ENCODE measurements at places on chromosomes 3 and 15. TPM values are rescaled to one million over a fixed set of nuclear protein-coding genes. Genes with fewer than 3 reads are reported as not detected.

GRCh38 chr15:81666839-81667238 lies 292.8 kb upstream of the TMC3 start:
- H3K27ac ChIP-seq, result no peak overlapping the region
- no peak overlapping the region for H3K4me3 ChIP-seq
- H3K27me3 ChIP-seq, result no peaks in the 10 kb centered on the region
- DNase-seq, result no peak

GRCh38 chr15:95550702-95551101 lies 779.8 kb upstream of the NR2F2 start:
- H3K27me3 ChIP-seq, result no peaks in the 10 kb centered on the region
- no peaks in the 10 kb centered on the region for H3K4me1 ChIP-seq
- no peak for DNase-seq
- no peak overlapping the region for H3K4me3 ChIP-seq
- H3K27ac ChIP-seq, result no peak overlapping the region

DNA sequence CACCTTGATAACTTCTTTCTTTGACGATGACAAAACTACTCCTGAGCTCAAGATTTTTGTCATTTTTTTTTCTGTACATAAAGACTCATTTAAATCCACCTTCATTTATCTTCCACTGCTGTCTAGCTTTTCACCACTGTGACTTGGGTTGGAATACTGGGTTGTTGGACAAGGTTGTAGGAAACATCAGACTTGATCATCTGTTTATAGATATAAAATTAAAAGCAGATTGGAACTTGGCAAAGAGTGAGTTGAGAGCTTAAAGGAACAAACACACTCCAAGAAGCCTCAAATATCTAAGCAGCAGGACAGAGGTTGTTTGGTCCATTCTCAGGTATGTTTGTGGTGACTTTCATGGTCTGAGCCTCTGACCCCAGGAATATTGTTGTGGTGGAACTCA lies 141.7 kb upstream of the NDN start:
- H3K27ac ChIP-seq, result no peak overlapping the region
- H3K4me1 ChIP-seq, result no peaks in the 10 kb centered on the region
- no peak overlapping the region for H3K4me3 ChIP-seq
- DNase-seq, result no peak
- H3K36me3 ChIP-seq, result no peaks in the 10 kb centered on the region

DNA sequence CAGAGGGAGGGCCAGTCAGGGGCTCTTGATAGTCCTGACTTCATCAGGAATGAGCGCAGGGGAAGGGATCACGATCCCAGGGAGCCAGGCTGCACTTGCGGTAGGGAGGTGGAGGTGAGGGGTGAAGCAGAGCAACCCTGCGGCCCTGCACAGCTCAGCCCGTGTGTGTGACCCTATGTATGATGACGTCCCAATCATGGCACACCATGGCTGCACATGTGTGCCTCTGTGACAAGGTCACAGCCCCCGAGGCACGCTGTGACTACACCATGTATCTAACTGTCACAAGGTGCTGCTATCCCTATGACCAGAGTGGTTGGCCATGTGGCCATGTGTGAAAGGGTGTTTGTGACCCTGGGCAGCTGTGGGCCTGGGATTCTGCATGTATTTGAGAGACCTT lies 13.3 kb upstream of the ALAS1 start:
- no peak overlapping the region for H3K4me3 ChIP-seq
- H3K27ac ChIP-seq, result no peak overlapping the region
- peaks cover 6% of the 10 kb centered on the region for H3K27me3 ChIP-seq
- DNase-seq, result no peak
- peaks cover 29% of the 10 kb centered on the region for H3K4me1 ChIP-seq

GRCh38 chr3:194857469-194858113 lies 171.9 kb downstream of the FAM43A start:
- no peaks in the 10 kb centered on the region for H3K36me3 ChIP-seq
- H3K27me3 ChIP-seq, result peaks cover 2% of the 10 kb centered on the region
- no peak overlapping the region for H3K4me3 ChIP-seq
- no peaks in the 10 kb centered on the region for H3K4me1 ChIP-seq
- no peak for DNase-seq

- peaks cover 12% of the 10 kb centered on the region for H3K4me1 ChIP-seq
- H3K36me3 ChIP-seq, result no peaks in the 10 kb centered on the region
- no peak overlapping the region for H3K4me3 ChIP-seq
- DNase-seq, result no peak
- H3K27ac ChIP-seq, result no peak overlapping the region
These were observed 62.7 kb upstream of the BNIP2 start for GRCh38 chr15:59751552-59752413.

DNA sequence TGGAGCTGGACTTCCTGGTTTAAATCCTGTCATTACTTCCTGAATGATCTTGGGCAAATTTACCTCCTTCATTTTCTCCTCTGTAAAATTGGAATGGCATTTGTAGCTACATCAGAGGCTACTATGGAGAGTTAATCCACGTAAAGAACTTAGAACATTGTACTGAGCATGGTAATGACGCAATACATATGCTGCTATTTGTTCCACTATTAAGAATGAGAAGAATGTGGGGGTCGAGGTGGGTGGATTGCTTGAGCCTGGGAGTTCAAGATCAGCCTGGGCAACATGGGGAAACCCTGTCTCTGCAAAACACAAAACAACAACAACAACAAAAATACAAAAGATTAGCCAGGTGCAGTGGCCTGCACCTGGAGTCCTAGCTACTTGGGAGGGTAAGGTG lies 250.6 kb downstream of the RYR3 start:
- no peak for DNase-seq
- H3K4me3 ChIP-seq, result no peak overlapping the region
- no peak overlapping the region for H3K27ac ChIP-seq
- H3K36me3 ChIP-seq, result no peaks in the 10 kb centered on the region

DNA sequence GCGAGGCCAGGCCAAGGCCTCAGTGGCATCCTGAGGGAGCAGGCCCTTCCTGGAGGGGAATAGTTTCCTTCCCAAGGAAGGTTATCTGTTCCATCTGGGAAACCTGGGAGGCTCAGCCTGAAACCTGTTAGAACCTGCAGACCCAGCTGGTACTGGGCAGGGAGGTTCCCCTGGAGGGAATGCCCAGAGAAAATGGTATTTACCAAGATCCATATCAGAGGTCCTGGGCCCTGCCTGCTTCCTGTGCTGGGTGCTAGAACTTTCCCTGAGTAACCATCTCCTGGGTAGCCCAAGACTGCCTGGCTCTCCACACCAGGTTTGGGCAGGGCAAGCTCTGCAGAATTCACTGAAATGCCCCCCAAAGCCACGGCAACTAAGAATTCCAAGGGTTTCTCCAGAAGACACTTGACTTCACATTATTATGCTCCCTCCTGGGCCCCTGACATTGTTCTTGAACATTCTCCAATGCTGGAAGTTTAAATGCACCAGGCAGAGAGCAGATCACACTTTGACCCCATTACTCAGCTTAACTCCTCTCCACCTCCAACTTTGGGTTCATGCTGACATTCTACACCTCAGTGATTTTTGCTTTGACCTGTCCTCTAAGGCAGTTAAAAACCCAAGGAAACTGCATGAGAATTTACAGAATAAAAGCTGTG lies 2.0 kb downstream of the CA12 start:
- H3K36me3 ChIP-seq, result no peaks in the 10 kb centered on the region
- DNase-seq, result no peak
- no peak overlapping the region for H3K27ac ChIP-seq
- peaks cover 38% of the 10 kb centered on the region for H3K4me1 ChIP-seq

GRCh38 chr3:25711090-25711489 lies 46.4 kb upstream of the TOP2B start:
- no peak for DNase-seq
- no peaks in the 10 kb centered on the region for H3K36me3 ChIP-seq

GRCh38 chr3:109903100-109903499 lies 565.8 kb upstream of the DPPA4 start:
- no peaks in the 10 kb centered on the region for H3K27me3 ChIP-seq
- no peak overlapping the region for H3K27ac ChIP-seq
- DNase-seq, result no peak
- no peak overlapping the region for H3K4me3 ChIP-seq

DNA sequence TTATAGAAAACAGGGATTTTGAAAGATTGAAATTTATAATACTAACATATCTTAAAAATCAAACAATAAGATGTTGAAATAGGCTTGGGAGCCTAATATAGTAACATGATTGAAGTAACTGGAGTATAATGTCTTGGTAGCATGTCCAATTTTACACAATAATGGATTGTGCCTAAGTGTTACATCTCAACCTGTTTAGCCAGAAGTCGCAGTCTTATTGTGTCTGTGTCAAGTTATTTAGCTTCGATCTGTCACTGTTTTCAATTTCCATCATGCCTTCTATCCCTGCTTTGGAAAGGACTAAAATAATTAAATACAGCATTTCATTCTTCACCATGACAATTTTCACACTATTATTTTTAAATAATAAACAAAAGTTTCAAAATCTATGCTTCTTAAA lies 1352.2 kb downstream of the SI start:
- no peak overlapping the region for H3K4me3 ChIP-seq
- no peak for DNase-seq

DNA sequence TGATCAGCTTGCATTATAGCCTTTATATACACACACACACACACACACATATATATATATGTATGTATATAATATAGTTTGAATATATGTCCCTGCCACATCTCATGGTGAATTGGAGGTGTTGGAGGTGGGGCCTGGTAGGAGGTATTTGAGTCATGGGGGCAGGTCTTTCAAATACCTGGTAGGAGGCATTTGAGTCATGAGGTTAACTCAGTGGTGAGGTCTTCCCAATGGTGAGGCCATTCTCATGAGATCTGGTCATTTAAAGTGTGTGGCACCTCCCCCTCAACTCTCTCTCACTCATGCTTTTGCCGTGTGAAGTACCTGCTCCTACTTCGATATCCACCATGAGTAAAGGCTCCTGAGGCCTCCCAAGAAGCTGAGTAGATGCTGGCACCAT lies 27.5 kb upstream of the FHIT start:
- no peak overlapping the region for H3K4me3 ChIP-seq
- H3K27me3 ChIP-seq, result peaks cover 4% of the 10 kb centered on the region
- H3K27ac ChIP-seq, result no peak overlapping the region
- no peaks in the 10 kb centered on the region for H3K36me3 ChIP-seq
- no peaks in the 10 kb centered on the region for H3K4me1 ChIP-seq
- no peak for DNase-seq

DNA sequence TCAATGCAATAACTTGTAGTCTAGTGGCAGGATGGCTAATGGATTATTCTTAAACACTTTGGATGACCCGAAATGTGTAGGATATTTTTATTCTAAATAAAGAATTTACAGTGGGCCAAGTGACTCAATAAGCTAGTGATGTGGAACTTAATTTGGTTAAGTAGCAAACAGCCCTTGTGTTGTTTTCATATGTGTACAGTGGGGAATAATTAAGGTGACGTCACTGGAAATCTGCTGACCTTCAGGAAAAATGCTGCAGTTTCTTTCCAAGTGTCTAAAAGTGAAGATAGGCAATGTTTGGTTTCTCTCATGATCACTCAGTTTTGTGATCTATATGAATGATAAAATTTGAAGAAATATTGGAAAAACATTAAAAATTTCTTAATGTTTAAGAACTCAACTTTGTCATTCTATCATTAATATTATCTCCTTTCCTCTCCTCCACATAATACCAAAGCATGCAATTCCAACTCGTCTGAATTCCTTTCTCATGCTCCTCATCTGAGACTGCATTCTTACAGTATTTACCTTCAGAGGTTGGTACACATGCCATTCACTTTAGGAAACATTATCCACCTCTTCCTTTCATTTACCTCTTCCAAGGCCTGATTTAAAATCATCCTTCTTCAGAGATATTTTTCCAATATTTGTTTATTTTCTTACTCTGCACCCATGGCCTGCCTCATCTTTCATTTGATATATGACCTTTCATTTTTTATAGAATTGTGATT lies 414.6 kb upstream of the ARPP21 start:
- no peak overlapping the region for H3K27ac ChIP-seq
- H3K36me3 ChIP-seq, result no peaks in the 10 kb centered on the region
- H3K27me3 ChIP-seq, result no peaks in the 10 kb centered on the region
- H3K4me1 ChIP-seq, result no peaks in the 10 kb centered on the region
- no peak overlapping the region for H3K4me3 ChIP-seq

DNA sequence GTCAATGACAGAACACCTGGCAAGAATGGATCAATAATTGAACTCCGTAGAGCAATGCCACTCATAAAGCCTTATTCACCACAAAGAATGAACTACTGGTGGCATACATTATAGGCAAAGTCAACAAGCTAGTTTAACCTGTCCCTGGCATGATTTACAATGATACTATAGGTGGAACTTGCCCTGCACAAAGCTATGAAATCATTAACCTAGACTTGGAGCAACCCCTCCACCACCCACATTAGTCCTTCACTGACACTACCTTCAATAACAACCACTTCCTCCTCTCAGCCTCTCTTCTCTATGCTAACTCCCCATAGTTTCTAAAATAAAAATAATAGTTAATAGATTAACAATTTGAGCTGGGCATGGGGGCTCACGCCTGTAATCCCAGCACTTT lies 54.4 kb downstream of the ACAP2 start:
- no peak for DNase-seq
- peaks cover 6% of the 10 kb centered on the region for H3K4me1 ChIP-seq
- no peaks in the 10 kb centered on the region for H3K27me3 ChIP-seq

- no peaks in the 10 kb centered on the region for H3K4me1 ChIP-seq
- no peaks in the 10 kb centered on the region for H3K27me3 ChIP-seq
- no peak overlapping the region for H3K4me3 ChIP-seq
- H3K27ac ChIP-seq, result no peak overlapping the region
- DNase-seq, result no peak
These were observed 71.3 kb upstream of the UBE3A start for GRCh38 chr15:25510146-25510545.

DNA sequence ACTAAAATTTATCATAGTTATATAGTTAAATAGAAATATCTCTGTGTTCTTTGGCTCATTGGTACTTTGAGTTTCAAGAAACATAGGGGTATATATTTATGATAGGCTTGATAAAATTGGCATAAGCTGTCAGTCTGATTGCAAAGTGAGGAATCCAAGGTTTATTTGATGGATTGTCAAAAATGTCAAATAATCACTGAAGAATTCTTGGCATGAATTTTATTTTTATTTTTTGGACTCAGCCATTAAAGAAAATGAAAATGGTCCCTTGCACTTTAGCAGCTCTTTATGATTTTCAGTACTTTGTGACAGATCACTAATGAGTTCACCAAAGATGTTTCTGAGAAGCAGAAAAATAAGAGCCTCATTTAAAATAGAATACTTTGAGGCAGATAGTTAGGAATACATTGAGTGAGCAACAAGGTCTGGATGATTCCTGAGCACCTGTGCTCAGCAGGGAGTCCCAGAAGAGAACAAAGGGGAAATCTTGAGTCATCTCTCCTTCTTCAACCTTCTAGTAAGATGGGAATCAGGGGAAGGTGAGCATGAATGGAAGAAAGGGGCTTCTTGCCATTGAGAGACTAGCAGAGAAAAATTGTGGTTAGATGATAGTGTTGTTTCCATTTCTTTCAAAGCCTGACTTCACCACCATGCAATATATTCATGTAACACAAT lies 85.3 kb upstream of the VEPH1 start:
- H3K4me1 ChIP-seq, result no peaks in the 10 kb centered on the region
- peaks cover 3% of the 10 kb centered on the region for H3K27me3 ChIP-seq
- no peak overlapping the region for H3K27ac ChIP-seq
- H3K4me3 ChIP-seq, result no peak overlapping the region
- no peaks in the 10 kb centered on the region for H3K36me3 ChIP-seq

- H3K36me3 ChIP-seq, result peaks cover 9% of the 10 kb centered on the region
- peaks cover 13% of the 10 kb centered on the region for H3K4me1 ChIP-seq
- H3K4me3 ChIP-seq, result no peak overlapping the region
These were observed 82.9 kb downstream of the MYO9A start for GRCh38 chr15:72034859-72035650.

Gene OR5K2
- total RNA-seq, result not detected

Gene GPR176
- total RNA-seq, result 0.08 TPM

Gene RASGRP1
- total RNA-seq, result 200 TPM

Gene CAMKV
- not detected for total RNA-seq

Gene PPP2R3A
- 0.03 TPM for total RNA-seq

Gene SPRED1
- total RNA-seq, result 0.10 TPM

Gene PRR20G
- total RNA-seq, result not detected

Measured in activated CD4-positive, alpha-beta memory T cell treated with anti-CD3 and anti-CD28 coated beads, Interleukin-2, amount 10 ng/mL, durations not matched to agents 7 days and 5 days (primary cell).